ENCODE measurements at places on chromosomes 12 and 14.

- no peak for DNase-seq
Observed at GRCh38 chr12:105167346-105167745, 59.8 kb downstream of the WASHC4 start.

GRCh38 chr12:1886396-1887008 is 31.9 kb downstream of the CACNA2D4 start:
- DNase-seq, result no peak

GRCh38 chr12:101891462-101891971 is 14.1 kb downstream of the DRAM1 start:
- no peak for DNase-seq

- no peak for DNase-seq
Observed at GRCh38 chr14:54329082-54329695, 67.6 kb upstream of the CDKN3 start.

GRCh38 chr12:41224066-41224465 is 35.9 kb downstream of the PDZRN4 start:
- no peak for DNase-seq

DNA sequence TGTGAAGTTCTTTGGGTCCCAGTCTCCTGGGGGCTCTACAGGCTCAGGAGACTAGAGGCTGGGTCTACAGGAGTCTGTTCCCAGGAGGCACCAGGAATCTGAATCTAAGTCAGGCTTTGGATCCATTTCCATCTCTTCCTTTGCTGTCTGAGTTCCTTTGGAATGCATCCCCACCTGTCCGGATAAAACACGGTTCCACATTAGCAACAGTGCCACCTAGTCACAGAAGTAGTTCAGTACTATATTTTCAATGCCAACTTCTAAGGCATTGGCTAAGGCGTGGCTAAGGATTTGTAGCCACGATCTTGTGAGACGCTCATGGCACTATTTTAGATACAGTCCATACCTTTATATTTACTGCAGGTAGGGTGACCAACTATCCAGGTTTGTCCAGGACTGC is 15.1 kb downstream of the ZC2HC1C start:
- DNase-seq, result no peak

DNA sequence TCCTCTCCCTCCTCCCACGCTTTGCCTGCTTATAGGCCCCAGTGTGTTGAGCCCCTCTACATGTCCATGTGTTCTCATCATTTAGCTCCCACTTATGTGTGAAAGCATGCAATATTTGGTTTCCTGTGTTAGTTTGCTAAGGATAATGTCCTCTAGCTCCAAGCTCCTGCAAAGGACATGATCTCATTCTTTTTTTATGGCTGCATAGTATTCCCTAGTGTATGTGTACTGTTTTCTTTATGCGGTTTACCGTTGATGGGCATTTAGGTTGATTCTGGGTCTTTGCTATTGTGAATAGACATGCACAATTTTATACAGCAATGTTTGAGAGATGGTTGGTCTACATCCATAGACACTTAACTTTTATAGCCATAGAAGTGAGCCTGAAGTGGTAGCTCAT is 5.1 kb downstream of the RESF1 start:
- no peak for DNase-seq

DNA sequence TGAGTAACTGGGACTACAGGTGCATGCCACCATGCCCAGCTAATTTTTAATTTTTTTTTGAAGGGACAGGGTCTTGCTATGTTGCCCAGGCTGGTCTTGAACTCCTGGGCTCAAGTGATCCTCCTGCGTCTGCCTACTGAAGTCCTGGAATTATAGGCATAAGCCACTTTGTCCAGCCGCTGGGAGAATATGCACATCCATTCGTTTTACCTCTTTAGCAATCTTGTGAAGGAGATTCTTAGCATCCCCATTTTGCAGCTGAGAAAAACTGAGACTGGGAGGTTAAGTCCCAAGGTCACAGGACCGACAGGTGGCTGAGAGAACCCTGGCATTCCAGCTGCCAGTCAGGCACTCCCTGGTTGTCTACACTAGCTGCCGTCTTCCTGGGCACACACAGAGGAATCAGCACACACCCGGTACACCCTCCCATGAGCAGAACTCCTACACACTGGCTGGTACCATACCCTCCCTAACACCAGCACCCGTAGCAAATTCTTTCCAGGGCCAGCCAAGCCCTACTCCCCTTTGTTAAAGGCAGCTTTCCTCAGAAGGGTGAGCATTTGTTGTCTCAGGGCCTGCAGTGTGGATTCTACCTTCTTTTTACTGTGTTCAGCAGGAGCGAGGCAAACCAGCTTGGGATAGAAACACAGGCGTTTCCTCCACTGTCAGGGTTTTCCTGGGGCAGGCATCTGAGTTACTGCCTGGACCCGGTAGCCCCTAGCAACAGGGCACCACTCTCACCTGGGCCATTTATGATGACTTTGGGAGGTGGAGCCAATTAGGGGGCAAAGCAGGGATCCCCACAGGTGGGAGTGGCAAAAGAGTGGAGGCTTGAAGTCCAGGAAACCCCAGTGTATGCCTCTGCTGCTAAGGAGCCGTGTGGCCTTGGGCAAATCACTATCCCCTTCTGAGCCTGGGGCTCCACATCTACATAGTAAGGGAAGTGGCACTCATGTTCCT is 70.2 kb downstream of the IRF2BPL start:
- no peak for DNase-seq

DNA sequence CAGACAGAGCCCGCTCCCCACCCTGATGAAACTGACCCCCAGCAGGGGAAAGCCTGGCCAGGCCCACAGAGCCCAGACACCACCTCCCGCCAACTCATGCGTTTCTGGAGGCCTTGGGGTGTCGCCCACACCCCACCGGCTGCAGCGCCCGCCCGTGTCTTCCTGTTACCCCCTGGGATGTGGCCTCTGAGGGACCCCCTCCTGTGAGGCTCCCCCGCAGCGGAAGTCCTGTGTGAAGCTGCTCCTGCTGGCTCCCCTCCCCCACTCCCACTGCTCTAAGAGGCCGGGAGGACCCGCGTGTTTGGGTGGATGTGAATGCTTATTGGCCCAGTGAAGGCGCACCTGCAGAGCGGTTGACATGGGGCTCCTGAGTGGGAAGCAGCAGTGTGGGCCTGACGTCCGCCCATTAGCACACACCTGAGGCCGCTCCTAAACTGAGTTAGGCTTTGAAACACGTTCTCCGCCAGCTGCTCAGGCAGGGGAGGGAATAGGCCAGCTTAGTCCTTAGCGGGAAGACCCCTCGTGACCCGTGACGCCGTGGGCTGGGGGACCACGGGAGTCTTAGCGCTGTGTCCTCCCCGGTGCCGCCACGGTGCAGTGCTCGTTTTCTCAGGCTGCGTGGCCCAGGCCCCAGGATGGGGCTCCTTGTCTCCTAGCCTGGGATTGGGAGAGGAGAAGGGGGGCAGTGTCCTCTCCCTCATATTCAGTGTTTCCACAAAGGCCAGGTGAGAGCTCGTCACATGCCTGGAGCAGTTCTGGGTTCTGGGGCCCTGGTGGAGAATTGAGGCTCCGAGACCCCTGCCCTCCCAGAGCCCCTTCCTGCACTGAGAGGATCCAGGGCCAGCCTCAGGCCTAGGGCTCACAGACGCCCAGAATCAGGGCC is 323.4 kb upstream of the SFSWAP start:
- DNase-seq, result no peak

- no peak for DNase-seq
Observed at GRCh38 chr14:101475456-101476257, 85.6 kb upstream of the DIO3 start.

- DNase-seq, result no peak
Observed at GRCh38 chr14:73726025-73726961, 12.1 kb upstream of the PNMA1 start.

All from natural killer cell treated with Interleukin-12 subunit alpha and Interleukin-12 subunit beta and Interleukin-15 and Interleukin-18, amount 100 ng/mL, for 72 hours (primary cell).